ENCODE measurements at places on chromosomes 7 and 10.

GRCh38 chr7:107946881-107947280, 55.9 kb downstream of the DLD start:
- DNase-seq, result no peak

GRCh38 chr7:155291045-155291530, 6.6 kb upstream of the INSIG1 start:
- DNase-seq, result no peak

- no peak for DNase-seq
These were observed 146.7 kb upstream of the KLF14 start for GRCh38 chr7:130880668-130881067.

- DNase-seq, result no peak
These were observed 8.7 kb downstream of the WBP1L start for GRCh38 chr10:102752266-102752930.

DNA sequence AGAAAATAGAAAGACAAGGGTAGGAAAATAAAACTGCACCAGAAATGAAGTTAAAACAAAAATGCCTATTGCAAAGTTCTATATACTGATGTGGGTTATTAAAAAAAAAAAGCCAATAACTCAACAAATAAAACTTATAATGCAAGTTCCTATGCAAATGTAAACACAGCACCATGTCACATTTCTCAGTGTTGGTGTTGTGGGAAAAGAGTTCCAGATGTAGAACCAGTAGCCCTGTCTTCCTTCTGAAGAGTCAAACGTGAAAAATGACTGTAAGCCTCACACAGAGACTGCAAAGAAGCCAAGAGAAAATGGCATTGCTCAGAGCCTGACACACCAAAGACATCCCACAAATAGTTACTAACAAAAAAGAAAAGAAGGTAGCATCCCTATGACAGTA, 10.1 kb downstream of the PON2 start:
- DNase-seq, result no peak

GRCh38 chr7:94511718-94512117, 2.1 kb downstream of the CASD1 start:
- no peak for DNase-seq

- no peak for DNase-seq
These were observed 440.8 kb downstream of the HTR7 start for GRCh38 chr10:90417029-90417428.

DNA sequence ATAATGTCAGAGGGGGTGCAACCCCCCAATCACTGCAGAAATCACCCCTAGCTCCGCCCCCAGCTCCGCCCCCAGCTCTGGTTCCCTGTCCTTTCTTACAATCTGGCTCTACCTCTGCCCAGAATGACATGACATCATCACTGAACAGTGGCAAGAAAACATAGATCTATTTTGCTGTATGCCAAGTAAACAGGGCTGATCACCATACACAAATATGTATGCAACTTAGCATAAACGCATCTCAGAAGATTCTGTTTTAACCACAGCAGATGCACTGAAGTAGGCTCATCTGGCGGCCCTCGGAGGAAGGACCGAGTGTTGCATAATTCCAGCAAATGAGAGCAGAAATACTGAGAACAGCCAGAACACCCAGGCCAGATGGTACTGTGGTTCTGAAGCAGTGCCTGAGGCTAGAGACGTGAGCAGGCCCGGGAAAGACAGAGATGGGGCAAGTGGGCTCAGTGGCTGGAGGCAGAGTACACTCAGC, 293.3 kb upstream of the KLF14 start:
- no peak for DNase-seq

- DNase-seq, result no peak
These were observed 290.1 kb upstream of the COBL start for GRCh38 chr7:51606601-51607154.

DNA sequence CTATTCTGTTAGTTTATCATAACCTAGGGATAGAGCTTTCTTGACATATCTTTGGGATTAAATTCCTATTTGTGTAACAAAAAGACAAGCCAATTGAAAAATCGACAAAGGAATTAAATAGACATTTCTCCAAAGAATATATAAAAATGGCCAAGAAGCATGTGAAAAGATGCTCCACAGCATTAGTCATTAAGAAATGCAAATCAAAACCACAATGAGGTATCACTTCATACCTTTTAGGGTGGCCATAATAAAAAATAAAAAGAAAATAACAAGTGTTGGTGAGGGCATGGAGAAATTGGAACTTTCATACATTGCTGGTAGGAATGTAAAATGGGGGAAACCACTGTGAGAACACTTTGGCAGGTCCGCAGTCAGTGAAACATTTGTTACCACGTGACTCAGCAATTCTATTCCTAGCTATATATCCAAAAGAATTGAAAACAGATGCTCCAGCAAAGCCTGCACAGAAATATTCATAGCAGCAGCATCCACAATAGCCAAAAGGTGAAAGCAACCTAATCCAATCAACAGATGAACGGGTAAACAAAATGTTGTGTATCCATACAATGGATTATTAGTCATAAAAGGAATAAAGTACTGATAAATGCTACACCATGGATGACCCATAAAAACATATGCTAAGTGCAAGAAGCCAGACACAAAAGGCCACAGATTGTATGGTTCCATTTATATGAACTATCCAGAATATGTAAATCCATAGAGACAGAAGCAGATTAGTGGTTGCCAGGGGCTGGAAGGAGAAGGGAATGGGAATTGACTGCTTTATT, 20.5 kb downstream of the SPAG6 start:
- DNase-seq, result no peak

DNA sequence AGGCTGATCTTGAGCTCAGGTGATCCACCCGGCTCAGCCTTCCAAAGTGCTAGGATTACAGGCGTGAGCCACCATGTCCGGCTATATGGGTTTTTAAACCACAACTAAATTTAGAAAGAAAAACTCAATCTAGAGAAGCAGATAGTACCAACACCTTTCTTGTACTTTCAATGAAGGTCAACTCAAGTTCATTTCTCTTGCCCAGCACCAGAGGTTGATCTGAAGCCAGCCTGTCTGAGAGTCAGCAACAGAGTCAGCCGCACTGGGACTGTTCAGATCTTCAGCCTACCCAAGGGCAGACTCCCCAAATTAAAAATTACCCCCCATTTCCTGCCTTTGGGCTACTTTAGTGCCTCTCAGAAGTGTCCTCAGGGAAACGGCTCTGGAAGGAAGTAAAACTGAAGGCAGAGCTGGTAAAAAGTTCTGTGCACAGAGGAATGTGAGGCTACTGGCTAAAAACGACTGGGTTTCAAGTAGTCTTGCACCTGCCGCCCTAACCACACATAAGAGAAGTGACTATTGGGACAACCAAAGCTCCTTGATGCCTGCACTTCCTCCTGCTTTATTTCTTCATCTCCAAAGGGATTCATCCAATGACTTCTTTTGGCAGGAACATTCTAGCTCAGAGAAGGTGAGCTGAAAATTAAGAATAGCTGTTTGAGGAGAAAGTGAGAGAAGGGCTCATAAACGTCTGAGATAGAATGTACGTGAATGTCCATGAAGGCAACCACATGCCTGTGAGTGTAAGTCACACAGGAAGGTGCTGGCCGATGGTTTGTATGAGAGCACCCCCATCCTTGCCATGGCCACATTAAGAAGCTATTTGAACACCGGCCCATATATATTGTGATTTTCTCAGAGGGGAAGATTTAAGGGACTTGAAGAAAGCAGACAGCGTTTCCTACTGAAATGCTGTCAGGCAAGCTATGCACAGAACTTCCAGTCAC, 142.4 kb upstream of the PRR15 start:
- no peak for DNase-seq

DNA sequence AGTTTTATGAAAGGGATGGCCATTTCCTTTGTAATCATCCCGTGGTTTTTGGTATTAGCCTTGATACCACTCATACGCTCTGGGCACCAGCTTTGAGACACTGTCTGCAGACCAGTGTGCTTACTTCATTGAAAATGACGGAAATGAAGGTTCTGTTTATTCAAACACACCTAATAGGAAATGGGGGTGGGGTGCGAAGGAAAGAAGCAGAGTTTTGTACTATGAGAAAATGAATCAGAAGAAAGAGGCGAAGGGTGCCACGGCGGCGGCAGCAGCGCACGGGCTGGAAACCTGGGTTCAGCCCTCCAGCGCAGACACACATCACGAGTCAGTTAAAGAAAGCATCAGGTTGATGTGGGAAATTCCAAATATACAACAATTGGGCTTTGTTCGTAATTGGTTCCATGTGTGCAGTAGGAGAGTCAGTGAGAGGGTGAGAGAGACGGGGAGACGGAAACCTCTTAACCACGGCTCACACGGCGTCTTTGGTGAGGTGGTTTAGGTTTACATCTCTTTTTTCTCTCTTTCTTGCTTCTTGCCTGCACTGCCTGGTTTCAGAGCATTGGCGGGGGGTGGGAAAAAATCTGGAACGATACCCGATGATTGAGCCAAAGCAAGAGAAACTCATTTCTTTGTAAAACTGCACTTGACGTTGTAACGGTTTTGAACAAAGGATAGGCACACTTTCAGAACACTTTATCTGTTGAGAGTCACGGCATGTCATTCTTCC, 321.2 kb downstream of the FRMD4A start:
- DNase-seq, result peak; percentile 45

- no peak for DNase-seq
These were observed 58.4 kb upstream of the MACROH2A2 start for GRCh38 chr10:69994262-69994661.

DNA sequence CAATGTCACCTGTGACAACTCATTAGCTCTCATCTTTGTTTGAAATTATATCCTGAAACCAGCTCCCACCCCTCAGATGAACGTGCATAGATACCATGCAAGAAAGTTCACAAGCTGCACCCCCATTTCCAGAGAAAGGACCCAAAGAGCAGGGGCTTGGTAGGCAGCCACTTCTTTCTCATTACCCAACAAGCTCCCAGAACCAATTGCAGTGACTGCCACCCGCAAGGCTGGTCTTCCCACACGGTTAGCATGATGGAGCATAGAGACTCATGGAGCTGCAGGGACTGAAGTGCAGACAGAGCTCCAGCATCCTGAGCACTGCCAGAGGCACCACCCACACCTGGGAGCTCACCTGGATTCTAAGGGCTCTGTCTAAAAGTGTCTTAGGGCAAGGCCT, 28.5 kb downstream of the FRMPD2 start:
- DNase-seq, result no peak

DNA sequence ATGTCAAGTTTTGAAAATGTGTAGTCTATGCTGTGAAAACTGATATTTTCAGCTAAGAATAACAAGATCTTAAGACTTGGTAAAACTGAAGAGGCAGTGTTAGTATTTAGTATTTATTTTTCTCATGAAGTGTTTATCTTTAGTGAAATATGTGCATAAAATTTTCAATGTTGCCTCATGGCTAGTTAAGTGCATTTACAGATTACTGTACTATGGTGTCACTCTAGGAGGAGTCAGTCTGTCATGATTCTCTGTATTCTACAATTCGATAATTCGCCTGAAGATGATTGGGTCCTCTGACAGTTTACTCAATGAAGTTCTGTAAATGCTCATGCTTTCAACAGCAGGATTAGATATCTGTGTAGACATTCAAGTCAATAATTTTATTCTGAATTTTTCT, 488.1 kb upstream of the GRM3 start:
- DNase-seq, result no peak

Data from stimulated activated CD8-positive, alpha-beta memory T cell treated with anti-CD3 and anti-CD28 coated beads, Interleukin-7, amount 100 ng/mL, for 1 hour (primary cell).